ENCODE measurements at places on chromosomes 5 and 9.

- DNase-seq, result no peak
Measured at GRCh38 chr5:151504006-151504405, 56.6 kb downstream of the SLC36A1 start.

- DNase-seq, result peak; percentile 41
Measured at GRCh38 chr9:134922066-134922931, 4.6 kb upstream of the FCN1 start.

- no peak for DNase-seq
Measured at GRCh38 chr5:60177596-60177995, 284.1 kb upstream of the PDE4D start.

- no peak for DNase-seq
Measured at GRCh38 chr5:173463207-173463606, 135.0 kb upstream of the STC2 start.

GRCh38 chr9:37622462-37622861 lies 28.3 kb upstream of the FRMPD1 start:
- DNase-seq, result no peak

DNA sequence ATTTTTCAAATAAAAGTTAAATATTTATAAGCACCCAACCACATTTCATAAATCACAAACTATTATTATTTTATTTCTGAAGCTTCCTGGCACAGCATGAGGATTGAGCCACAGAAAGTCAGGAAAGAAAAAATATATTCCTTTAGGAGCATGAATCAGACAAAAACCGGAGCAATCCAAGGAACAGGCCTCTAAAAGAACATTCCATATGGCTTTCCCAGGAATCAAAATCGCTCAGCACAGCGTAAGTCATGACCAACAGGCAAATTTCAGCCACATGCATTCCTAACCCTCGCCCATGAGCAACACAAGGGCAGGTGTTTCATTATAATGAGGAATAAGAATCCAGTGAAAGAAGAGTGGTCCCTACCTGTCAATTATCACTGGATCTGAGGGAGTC lies 26.7 kb downstream of the EBF1 start:
- DNase-seq, result no peak

- DNase-seq, result peak; percentile 58
Measured at GRCh38 chr9:306907-307306, 92.2 kb downstream of the DOCK8 start.

GRCh38 chr5:173919443-173919842 lies 31.3 kb downstream of the CPEB4 start:
- DNase-seq, result no peak

Data from CD4-positive, alpha-beta T cell treated with Interferon alpha-2 for 1 hour (primary cell).